ENCODE measurements at places on chromosomes 3 and 15.

GRCh38 chr3:24352893-24353553 lies 141.6 kb downstream of the THRB start:
- DNase-seq = no peak

GRCh38 chr15:63491979-63492378 lies 12.4 kb upstream of the USP3 start:
- no peak for DNase-seq

- DNase-seq = no peak
These were observed 166.9 kb upstream of the IL12A start for GRCh38 chr3:159821736-159822135.

GRCh38 chr3:72319194-72320094 lies 528.8 kb downstream of the SHQ1 start:
- DNase-seq = no peak

GRCh38 chr3:126475413-126476114 lies at the start of gene ZXDC:
ZXDC (minus strand) TSS chr3:126475891; CDS start chr3:126475865, 26 bp downstream.
- peak; percentile 97 for DNase-seq

DNA sequence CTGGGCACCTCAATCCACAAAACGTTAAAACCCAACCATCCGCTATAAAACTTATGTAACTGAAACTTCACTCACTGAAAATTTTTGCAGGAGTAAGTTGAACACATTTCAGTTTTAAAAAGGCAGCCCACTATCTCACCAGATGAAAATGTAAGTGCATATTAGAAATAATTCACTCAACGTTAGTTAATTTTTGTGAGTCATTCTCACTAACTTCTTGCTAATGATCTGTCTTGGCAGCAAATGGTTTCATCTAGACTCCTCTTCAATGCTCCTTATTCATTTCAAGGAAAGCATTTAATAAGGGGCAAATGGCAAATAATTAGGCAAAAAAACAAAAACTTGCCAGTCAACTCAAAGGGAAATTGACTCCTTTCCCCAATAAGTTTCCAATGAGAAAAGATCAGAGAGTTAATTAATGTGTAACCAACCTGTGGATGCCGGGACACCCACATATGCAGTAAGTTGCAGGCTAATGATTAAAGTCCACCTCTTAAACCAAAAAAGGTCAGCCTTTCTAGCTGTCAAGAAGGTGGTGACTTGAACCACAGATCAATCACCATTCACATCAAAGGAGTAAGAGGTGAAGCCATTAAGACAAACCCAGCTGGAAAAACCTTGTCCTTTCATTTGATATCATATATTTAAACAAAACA lies 22.9 kb upstream of the PRICKLE2 start:
- no peak for DNase-seq

GRCh38 chr15:85534031-85534430 lies 153.6 kb downstream of the AKAP13 start:
- DNase-seq = no peak

DNA sequence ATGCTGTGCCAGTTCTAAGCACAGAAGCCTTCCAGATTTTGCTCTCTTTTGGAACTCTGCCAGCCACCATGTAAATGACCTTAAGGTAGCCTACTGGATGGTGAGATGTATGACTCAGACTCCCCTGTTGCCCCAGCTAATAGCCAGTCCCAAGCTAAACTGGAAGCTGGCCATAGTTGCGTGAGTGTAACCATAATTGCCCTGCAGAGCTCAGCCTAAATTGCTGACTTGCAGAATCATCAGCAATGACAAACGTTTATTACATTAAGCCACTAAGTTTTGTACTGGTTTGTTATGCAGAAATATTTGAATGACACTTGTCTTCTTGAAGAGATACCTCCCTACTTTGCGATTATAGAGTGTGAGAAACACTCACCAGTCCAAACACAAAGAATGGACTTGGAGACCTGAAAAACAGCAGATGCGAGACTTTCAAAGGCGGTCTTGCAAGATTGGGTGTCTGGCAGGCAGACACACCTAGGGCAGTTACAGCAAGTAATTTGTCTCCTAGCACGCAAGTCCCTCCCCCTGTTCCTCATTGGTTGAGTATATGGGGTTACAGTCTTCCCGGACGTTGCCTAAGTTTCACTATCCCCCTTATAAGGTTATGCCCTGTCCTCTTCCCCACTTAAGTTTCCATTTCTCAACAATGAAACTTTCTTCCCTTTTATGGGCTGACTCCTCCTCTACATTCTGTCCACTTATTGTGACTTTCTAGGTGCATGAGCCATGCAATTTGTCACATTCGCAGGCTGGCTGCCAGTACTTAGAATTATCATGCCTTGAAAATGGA lies 83.6 kb upstream of the XCR1 start:
- DNase-seq = peak; percentile 99

- DNase-seq = no peak
These were observed at the start of gene GOLGA6L2 for GRCh38 chr15:23447107-23447500. GOLGA6L2 (minus strand) TSS chr15:23447243; CDS start chr15:23447181, 62 bp downstream.

DNA sequence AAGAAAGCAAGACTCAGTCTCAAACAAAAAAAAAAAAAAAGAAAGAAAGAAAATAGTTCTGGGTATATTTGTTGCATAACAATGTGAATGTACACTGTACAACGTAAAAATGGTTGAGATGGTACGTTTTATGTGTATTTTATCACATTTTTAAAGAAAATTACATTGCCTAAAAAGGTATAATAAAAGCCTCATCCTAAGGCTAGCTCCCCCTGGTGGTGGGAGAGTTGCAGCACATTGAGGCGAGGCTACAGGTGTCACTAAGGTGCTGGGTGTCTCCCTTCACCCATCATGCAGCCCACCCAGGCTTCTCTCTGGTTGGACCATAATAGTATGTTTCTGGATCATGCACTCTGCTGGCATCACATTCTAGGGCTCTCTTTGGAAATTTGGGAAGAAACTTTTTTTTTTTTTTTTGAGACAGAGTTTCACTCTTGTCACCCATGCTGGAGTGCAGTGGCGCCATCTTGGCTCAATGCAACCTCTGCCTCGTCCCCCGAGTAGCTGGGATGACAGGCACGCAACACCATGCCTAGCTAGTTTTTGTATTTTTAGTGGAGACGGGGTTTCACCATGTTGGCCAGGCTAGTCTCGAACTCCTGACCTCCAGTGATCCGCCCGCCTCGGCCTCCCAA lies 12.4 kb upstream of the RAB11A start:
- peak; percentile 93 for DNase-seq
